ENCODE measurements at places on chromosomes 11 and 22. TPM values are rescaled to one million over a fixed set of nuclear protein-coding genes. Genes with fewer than 3 reads are reported as not detected.

DNA sequence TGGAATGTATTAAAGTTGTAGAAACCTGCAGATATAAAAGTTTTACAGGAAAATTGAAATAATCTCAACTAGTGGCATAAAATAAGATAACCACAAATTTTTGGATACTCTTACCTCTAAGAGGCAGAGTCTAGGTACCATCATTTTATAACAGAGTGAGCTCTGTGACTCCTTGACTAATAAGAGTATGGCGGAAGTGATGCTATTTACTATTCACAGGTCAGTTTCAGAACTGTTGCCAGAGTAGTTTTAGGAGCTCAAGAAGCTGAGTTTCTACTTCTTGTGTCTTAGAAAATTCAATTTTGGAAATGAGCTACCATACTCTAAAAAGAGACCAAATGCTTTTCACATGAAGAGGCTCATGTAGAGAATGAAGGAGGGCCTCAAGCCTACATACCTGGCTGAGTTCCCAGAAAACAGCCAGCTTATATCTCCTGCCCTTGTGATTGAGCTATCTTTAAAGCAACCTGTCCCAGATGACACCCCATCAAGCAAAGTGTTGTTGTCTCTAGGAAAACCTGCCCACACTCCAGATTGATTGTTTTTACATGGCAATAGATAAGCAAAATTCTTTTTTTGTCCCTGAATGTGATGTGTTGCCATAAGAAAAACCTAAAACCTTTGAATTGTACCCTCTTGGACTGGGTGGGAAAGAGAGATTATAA lies 712.8 kb upstream of the CNTN5 start:
- DNase-seq, result no peak

The WNT11 gene
- polyA plus RNA-seq, result 0.43 TPM

DNA sequence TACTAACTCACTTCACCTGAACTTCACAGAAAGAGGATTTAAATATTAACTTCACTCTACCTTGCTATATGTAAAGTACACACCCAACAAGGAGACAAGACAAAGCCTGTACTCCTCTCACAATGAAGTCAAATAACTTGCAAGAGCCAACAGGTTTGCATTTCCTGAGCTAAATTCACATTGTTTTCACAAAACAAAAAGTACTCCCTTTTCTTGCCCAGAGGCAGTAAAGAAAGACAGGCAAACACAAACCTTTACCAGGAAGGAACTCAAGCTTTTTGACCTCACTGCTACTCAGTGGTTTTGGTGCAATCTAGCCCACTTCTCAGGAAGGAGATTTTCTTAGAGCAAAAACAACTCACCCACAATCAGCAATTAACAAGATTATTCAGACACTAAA lies 15.7 kb downstream of the USP28 start:
- DNase-seq, result no peak

The GLYAT gene
- not detected for polyA plus RNA-seq

GRCh38 chr22:41576877-41577276 lies 12.8 kb downstream of the PMM1 start:
- peak; percentile 58 for DNase-seq

- DNase-seq, result no peak
Measured at GRCh38 chr22:46659791-46660186, 39.6 kb downstream of the GRAMD4 start.

DNA sequence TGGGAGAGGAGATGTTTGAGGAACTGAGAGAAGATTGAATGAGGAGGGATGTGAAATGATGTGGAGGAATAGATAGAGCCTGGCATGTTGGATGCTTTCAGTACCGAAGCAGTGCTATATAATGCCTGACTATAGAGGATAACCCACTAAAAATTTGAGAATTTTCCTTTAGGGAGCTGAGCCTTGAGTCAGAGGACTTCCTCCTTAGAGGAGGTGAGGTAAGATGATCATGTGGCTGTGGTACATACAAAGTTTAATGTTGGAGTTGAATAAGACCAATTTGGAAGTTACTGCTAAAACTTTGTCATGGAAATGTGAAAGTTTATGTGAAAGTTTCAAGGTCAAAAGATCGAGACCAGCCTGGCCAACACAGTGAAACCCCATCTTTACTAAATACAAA lies 66.9 kb downstream of the YAP1 start:
- DNase-seq, result no peak

The CCDC134 gene
- 1.8 TPM for polyA plus RNA-seq

All from SK-N-SH (cell line).